ENCODE measurements at places on chromosomes 2 and 18. TPM values are rescaled to one million over a fixed set of nuclear protein-coding genes. Genes with fewer than 3 reads are reported as not detected.

DNA sequence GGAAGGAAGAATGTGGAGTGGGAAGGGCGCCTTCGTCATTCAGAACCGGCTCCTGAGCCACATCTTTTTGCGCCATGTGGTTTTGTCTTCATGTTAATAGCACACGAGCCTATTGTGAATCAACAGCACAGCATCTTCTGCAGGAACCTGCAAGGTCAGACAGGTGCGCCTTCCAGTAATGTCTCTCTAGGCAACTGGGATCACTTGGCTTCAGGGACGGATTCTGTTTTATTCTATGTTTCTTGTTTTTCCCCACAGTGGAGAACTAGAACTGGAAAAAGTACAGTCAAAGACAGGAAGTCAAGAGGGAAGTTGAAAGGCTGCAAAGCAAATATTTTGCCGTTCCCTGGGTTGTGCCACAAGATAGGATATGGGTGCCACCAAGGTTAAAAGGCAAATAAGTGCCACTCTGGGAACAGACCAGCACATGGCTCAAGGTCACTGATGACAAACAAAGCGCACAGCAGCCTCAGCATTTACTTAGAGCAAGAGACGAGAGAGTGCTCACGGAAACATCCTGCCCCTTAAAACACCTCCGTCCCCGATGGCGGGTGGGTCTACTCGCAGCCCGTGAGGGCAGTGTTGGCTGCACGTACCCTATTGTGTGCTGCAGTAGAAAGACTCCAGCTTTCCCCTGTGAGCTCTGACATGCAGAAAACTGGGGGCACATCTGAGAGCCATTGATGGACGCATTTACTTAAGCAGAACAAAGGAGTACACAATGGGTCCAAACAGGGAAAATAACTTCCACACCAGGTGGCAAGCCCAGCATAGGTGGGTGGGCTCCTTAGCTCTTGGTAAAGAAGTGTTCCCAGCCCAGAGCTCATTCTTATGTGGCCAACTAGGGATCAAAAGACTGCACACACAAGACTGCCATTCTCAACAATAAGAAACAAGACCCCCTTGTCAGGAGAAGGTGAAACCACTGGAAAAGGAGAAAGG is 107.2 kb upstream of the PARD3B start:
- no peak for DNase-seq

DNA sequence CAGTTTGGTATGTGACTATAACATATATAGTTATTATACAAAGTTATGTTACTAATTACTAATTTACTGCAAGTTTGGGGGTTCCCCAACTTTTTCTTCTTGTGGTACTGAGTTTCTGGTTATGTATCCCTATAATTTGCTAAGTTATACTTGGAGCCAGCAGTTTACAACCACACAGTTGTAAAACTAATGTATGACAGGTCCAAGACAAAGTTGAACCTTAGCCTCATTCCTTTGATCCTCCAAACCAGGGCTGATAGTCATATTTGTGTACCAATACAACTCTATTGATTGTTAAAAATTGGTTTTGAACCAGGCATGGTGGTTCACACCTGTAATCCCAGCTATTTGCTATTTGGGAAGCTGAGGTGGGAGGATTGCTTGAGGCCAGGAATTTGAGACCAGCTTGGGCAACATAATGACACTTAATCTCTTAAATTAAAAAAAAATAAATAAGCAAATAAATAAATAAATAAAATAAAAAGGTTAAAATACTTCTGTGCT is 24.3 kb downstream of the RELCH start:
- no peak for DNase-seq

DNA sequence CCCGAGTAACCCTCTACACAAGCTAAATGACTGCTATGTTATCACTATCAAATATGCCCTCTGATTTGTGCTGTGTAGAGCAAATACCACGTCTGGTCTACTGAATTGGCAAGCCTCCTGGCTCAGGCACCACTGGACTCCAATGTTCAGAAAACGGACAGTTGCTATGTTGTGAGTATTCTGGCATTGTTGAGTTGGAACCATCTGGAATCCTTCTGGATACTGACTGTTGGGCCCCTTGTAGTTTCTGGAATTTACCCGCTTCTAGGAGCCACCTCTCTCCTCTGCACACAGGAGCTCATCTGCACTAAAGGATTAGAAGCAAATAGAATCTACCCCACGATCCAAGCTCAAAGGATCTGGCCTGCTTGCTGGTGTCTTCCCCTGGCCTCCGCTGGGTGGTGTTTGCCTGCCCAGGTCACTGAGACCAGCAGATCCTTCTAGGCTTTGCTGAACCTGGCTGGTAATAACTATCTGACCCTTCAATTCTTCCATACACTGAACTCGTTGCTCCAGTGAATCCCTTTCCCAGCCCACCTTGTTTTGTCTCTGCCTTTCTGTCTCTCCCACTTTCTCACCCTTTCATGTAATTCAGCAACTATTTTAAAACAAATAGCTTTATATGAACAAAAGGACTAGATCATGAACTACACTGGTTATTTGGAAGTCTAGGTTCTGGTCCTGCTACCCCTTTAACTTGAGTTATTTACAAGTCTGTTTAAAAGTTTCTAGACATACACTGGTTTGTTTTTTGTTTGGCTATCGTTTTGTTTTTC is 2.1 kb upstream of the HAAO start:
- DNase-seq = peak; percentile 32

SNED1 gene
- total RNA-seq = 11.0 TPM

Data from Panc1 (cell line).